CD4-positive, alpha-beta T cell treated with Interleukin-2 at 100 ng/mL for 4 hours (primary cell): ENCODE measurements at places on chromosomes 13 and 19.
A peak's percentile ranks its signal among the peaks of the same experiment; 100 is the strongest.

DNA sequence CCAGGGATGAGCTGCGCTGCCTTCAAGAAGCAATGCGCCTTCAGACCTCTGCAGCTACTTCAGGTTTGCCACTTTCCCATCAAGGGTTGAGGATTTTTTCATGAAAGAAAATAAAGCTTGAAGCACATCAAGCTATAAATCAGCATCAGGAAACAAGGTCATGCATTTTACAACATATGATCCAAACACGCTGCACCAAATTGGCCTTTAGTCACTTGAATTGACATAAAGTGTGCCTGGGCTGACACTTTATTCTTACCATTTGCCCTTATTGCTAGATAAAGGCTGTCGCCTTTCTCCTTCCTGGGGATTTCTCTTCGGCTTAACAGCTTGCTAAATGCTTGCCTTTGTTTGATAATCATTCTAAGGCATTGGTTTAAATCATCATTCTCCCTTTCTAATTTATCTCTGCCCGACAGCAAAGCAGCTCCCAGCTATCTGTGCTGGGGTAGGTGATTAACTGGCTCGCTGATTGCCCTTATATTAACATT is 87.7 kb downstream of the LHFPL6 start:
- no peak for DNase-seq

GRCh38 chr13:109160887-109161669 is 531.7 kb downstream of the MYO16 start:
- DNase-seq, result no peak

GRCh38 chr13:43133792-43134191 is 110.4 kb downstream of the DNAJC15 start:
- DNase-seq, result no peak

DNA sequence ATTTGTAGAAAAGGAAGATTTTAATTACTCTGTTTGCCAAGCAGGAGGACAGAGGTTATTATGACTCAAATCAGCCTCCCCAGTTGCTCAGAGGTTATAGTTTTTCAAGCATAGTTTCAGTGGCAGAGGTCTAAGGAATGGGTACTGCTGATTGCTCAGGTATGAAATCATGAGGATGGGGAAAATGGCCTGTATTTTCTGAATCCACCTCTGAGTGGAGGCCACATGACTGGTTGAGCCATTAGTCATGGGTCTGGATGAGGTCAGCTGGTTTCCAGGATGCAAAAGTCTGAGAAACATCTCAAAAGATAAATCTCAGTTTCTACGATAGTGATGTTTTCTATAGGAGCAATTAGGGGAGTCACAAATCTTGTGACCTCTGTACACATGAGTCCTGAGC is 62.8 kb upstream of the CEACAM8 start:
- no peak for DNase-seq

GRCh38 chr19:12695997-12696365 is 450 bp downstream of the FBXW9 start:
- no peak for DNase-seq

- no peak for DNase-seq
These were observed 27.7 kb upstream of the DOCK9 start for GRCh38 chr13:99005609-99006008.

DNA sequence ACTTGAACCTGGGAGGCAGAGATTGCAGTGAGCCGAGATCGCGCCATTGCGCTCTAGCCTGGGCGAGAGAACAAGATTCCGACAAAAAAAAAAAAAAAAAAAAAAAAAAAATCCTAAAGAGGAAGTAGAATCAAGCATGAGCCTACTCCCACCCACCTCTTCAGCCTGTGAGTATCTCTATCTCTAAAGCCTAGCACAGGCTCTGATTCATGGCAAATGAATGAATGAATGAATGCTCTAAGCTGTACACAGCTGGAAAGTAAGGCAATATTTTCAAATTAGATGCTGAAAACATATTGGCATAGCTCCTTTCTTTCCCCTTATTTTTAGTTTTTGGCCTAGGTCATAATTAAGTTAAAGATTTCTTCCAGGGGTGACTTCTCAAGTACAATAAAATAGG is 35.7 kb upstream of the FAM216B start:
- no peak for DNase-seq

DNA sequence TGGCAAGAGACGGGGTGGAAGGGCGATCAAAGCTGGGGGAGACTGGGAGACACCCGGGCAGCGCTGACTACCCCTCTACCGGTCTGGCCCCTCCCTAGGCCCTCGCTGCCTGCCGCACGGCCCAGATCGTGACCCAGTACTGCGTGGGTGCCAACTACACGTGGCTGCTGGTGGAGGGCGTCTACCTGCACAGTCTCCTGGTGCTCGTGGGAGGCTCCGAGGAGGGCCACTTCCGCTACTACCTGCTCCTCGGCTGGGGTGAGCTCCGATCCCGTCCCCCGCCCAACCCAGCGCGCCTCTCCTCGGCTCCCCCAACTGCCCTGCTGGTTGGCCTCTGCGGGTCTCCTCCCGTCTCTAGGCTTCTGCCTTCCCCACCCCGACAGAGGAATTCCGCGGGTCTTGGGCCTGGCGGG is 8.8 kb downstream of the GIPR start:
- peak; percentile 44 for DNase-seq

DNA sequence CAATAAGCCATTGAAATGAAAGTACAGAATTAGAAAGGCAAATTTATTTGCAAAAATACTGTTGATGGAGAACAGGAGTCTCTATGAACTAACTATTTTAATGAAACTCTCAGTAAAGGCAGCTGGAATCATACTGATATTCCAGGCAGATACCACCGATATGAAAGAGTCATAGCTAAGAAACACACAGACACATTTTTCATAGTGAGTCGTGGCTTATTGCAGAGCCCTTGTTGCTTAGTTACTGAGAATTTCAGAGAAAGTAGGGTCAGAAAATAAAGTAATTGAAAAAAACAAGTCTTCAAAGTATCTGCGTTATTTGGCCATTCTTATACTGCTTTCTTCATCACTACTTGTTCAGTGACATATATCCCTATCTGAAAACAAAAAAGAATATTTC is 1890.9 kb downstream of the PCDH9 start:
- no peak for DNase-seq

GRCh38 chr13:102373221-102373620 is 28.6 kb downstream of the FGF14 start:
- no peak for DNase-seq

DNA sequence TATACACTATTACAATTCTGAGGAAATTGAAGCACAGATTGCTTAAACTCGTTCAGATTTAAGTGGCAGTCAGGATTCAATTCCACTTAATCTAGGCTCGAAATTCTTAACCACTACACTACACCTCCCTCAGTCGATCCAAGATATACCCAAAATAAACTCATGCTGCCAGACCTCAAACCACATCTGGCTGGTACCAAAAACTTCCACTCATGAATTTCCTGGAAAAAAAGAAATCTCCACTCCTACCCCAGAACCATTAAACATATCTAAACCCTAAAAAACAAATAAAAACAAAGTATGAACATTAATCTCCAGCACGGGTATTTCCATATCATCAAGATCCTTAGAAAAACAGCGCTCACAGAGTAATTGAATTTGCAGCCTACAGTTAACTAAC is 1.1 kb downstream of the ZFP30 start:
- DNase-seq, result peak; percentile 7

GRCh38 chr13:56687131-56687530 is 453.6 kb upstream of the PRR20A start:
- no peak for DNase-seq

- no peak for DNase-seq
These were observed 151.6 kb downstream of the IER2 start for GRCh38 chr19:13301627-13302334.

DNA sequence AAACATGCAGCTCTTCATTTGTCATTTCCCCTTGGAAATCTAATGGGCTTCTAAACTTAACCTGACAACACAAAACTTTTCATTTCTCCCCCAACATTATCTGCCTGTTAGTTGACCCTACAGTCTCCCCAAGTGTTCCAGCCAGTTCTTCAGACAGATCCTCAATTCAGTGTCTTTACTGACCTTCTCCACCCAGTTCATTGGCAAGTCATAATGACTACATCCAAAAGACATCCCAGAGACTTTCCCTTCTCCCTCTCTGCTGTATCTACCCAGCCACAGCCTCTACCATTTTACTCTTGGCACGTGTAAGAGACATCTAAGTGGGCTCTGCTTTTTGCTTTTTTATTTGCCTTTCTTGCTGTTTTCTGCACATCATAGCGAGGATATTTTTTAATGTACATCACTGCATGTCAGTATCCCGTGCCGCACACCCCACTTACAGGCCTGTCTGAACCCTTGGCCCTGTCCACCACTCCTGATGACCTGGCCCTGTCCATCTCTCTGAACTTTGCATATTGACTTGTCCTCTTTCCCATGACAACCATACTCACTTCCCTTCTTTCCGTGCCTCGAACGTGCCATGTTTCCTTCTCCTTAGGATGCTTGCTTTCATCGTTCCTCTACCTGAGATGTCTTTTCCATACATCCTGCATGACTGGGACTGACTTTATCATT is 391.9 kb downstream of the IRS2 start:
- no peak for DNase-seq

DNA sequence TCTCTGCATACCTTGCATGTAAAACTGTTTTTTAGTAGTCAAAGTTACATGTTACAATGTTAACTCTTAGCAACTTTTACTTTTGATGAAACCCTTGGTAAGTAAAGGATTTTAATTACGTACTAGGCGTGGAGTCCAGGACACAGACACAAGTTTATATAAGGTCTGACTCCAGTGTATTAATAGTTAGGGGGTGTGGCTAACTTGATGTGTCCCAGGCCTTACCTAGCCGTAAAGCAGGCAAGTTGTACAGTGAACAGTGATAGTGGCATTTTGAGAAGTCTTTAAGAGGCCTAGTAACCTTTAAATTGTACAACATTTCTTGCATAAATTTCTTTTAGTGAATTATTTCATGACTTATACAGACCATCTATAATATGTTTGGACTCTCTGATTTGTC is 5.9 kb downstream of the ZNF714 start:
- no peak for DNase-seq

- DNase-seq, result no peak
These were observed 164.9 kb downstream of the ZIC5 start for GRCh38 chr13:99806671-99807070.

GRCh38 chr13:44661936-44662335 is 85.8 kb upstream of the TSC22D1 start:
- DNase-seq, result no peak

- peak; percentile 6 for DNase-seq
These were observed 19.9 kb downstream of the ZSWIM9 start for GRCh38 chr19:48190288-48190884.

- no peak for DNase-seq
These were observed 5.3 kb downstream of the MISP start for GRCh38 chr19:756236-756635.

DNA sequence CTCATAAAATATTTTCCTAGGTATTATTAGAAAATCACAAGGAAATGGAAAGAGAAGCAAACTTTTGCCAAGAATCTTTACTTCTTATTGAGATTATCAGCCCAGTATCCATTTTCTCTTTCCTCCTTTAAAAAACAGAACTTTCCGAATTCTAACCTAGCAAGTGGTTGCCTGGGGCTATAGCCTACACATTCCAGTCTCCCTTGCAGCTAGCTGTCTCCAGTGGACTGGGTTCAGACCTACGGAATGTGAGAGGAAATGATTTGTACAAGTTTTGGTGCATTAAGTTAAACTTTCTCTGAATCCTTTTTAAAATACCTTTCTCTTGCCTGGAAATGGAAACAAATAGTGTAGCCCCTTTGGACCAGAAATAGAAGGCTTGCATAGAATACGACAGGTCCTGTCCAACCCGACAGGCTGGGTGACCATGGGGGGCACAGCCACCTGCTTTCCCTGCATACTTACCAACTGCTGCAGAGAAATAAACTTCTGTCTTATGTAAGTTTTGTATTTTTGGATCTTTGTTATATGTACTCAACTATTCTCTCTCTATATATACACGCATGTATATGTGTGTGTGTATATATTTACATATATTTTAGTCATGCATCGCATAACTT is 185.9 kb downstream of the NALCN start:
- no peak for DNase-seq

DNA sequence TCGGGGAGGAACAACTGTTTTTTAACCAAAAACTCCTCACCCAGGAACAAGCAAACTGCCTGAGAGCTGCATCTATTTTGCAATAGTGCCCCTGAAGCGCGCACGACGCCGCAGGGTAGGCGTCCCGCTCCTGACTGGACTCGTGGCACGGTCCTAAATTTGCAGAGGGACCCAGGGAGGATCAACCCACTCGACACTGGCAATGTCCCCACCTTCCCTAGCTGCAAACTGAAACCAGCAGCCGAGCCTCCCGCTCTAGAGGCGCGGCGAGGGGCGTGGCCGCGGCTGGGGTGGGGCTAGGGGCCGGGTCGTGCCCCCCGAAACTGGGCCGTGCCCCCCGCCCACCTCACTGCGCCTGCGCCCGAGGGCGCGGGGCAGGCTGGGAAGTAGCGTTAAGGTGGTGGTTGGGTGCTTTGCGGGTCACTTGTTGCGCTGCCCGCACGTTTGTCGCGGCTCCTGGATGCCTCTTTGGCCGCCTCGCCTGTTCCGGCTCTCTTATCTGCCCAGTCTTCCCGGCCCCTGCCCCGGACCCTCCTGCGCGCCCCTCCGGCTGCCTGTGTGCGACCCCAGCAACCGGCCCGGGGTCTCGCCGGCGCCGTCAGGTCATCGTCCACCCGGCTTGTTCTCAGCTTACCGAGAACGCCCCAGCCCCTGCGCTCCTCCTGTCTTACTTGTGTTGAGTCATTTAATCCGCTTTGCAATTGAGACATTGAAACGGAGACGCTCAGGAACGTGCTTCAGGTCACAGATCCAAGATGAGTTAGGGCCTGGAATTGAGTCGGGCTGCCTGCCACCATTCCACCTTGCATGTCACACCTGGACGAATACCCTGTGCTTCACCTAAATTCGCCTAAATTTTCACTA is 37.9 kb upstream of the LSM14A start:
- DNase-seq, result peak; percentile 93

DNA sequence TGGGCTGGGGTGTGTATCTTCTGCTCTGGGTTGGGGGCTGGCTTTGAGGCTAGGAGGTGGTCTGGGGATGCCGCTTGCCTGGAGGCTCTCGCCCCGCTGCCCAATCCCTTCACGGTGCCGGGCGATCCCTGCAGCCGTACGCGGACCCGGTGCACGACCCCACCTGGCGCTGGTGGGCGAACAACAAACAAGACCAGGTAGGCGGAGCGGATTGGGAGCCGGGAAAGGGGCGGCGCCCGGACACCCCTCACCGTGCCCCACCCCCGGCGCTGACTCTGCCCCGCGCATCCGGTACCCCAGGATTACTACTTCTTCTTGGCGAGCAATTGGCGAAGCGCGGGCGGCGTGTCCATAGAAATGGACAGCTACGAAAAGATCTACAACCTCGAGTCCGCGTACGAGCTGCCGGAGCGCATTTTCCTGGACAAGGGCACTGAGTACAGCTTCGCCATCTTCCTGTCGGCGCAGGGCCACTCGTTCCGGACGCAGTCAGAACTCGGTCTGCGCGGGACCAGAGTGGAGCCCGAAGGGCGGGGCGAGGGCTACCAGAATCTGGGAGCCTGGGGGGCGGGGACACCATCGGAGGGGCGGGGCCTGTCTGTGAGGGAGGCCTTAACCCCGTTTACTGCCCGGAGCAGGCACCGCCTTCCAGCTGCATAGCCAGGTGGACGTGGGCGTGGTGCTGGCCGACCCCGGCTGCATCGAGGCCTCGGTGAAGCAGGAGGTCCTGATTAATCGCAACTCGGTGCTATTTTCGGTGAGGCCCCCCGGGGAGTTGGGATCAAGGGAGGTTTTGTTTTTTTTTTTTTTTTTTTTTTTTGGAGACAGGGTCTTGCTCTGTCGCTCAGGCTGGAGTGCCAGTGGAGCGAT is 12.1 kb upstream of the PSMD8 start:
- DNase-seq, result peak; percentile 68
